H1 (cell line): ENCODE measurements at places on chromosomes 5 and 9. TPM values are rescaled to one million over a fixed set of nuclear protein-coding genes. Genes with fewer than 3 reads are reported as not detected.

The LCN12 gene
- 1.1 and 2.1 TPM in 2 replicates for polyA plus RNA-seq

The N4BP3 gene
- polyA plus RNA-seq = 13.1 and 23.4 TPM in 2 replicates

The TMEM215 gene
- 0.27 and 0.33 TPM in 2 replicates for polyA plus RNA-seq

The VCAN gene
- polyA plus RNA-seq = 146 and 228 TPM in 2 replicates

The PCDHB3 gene
- 1.6 and 1.8 TPM in 2 replicates for polyA plus RNA-seq

The LIFR gene
- polyA plus RNA-seq = 1.6 and 2.0 TPM in 2 replicates

The QRFP gene
- not detected in 2 replicates for polyA plus RNA-seq

The WDR38 gene
- not detected in 2 replicates for polyA plus RNA-seq

The SET gene
- polyA plus RNA-seq = 466 and 513 TPM in 2 replicates

The PCDHA4 gene
- 3.7 and 3.8 TPM in 2 replicates for polyA plus RNA-seq

The ARID3C gene
- 0.08 and 0.25 TPM in 2 replicates for polyA plus RNA-seq

The TXNDC8 gene
- polyA plus RNA-seq = not detected in 2 replicates

The SH3RF2 gene
- polyA plus RNA-seq = 0.80 and 1.0 TPM in 2 replicates

The ALDH7A1 gene
- 65.8 and 99.6 TPM in 2 replicates for polyA plus RNA-seq

The GRM6 gene
- 0.02 TPM in 1 of 2 replicates, not detected in the other for polyA plus RNA-seq

The CD72 gene
- polyA plus RNA-seq = 4.5 and 4.9 TPM in 2 replicates

The GCNT4 gene
- 0.61 and 1.1 TPM in 2 replicates for polyA plus RNA-seq

The ORM2 gene
- polyA plus RNA-seq = 0.66 and 1.3 TPM in 2 replicates

The IL5 gene
- polyA plus RNA-seq = not detected in 2 replicates

The PFDN1 gene
- 71.7 and 89.6 TPM in 2 replicates for polyA plus RNA-seq

The BTNL3 gene
- polyA plus RNA-seq = not detected in 2 replicates

The LOX gene
- polyA plus RNA-seq = 1.1 and 1.5 TPM in 2 replicates

The RGMB gene
- 11.7 and 24.4 TPM in 2 replicates for polyA plus RNA-seq

The IGIP gene
- 0.14 and 0.32 TPM in 2 replicates for polyA plus RNA-seq

The TXNDC15 gene
- 20.1 and 22.8 TPM in 2 replicates for polyA plus RNA-seq

The PCDHB5 gene
- 8.2 and 12.5 TPM in 2 replicates for polyA plus RNA-seq
